ENCODE measurements at places on chromosomes 1 and 21.
A peak's percentile ranks its signal among the peaks of the same experiment; 100 is the strongest.

- H3K27ac ChIP-seq = no peak overlapping the region
- no peak overlapping the region for H3K4me3 ChIP-seq
- H3K36me3 ChIP-seq = peaks cover 41% of the 10 kb centered on the region
- no peaks in the 10 kb centered on the region for H3K4me1 ChIP-seq
- DNase-seq = no peak
These were observed 37.2 kb downstream of the GNPAT start for GRCh38 chr1:231278100-231278790.

DNA sequence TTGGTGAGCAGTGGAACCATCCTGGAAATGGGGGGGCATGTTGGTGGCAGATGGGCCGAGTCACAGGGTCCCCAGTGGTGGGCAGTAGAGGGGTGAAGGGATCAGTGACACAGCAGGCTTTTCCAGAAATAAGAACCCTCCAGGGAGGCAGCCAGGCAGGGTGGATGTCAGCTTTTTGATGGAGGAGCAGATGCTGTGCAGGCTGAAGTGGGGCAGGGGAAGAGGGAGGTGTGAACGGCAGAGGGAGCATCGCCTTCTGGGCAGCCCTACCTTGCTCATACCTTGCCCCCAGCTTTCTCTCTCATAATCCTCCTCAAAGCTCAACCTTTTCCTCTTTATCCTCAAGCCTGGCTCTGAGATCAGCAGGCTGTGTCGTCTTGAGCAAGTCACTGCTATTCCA is 131.8 kb upstream of the IPO9 start:
- no peaks in the 10 kb centered on the region for H3K27me3 ChIP-seq
- peaks cover 22% of the 10 kb centered on the region for H3K4me1 ChIP-seq
- DNase-seq = no peak
- no peak overlapping the region for H3K4me3 ChIP-seq
- no peaks in the 10 kb centered on the region for H3K36me3 ChIP-seq

DNA sequence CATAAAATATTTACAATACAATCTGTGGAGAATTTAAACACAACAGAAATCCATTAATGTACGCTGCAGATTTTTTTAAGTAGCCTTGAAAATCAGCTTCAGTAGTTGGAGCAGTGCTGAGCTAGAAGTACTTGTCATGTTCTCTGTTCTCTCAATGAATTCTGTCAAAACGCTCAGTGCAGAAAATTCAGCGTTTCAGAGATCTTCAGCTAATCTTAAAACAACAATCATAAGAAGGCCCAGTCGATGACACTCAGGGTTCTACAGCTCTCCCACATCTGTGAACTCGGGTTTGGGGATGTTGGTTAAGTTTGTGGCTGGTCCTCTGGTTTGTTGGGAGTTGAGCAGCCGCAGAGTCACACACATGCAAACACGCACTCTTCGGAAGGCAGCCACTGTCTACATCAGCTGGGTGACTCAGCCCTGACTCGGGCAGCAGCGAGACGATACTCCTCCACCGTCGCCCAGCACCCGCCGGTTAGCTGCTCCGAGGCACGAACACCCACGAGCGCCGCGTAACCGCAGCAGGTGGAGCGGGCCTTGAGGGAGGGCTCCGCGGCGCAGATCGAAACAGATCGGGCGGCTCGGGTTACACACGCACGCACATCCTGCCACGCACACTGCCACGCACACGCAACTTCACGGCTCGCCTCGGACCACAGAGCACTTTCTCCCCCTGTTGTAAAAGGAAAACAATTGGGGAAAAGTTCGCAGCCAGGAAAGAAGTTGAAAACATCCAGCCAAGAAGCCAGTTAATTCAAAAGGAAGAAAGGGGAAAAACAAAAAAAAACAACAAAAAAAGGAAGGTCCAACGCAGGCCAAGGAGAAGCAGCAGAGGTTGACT is 161.2 kb downstream of the RUNX1 start:
- peaks cover 23% of the 10 kb centered on the region for H3K4me1 ChIP-seq
- no peaks in the 10 kb centered on the region for H3K27me3 ChIP-seq
- H3K27ac ChIP-seq = peak overlapping the region; percentile 90
- no peaks in the 10 kb centered on the region for H3K36me3 ChIP-seq

GRCh38 chr1:78624035-78624434 is 3.8 kb downstream of the IFI44L start:
- no peak overlapping the region for H3K4me3 ChIP-seq
- no peaks in the 10 kb centered on the region for H3K27me3 ChIP-seq
- peaks cover 17% of the 10 kb centered on the region for H3K4me1 ChIP-seq
- DNase-seq = no peak
- no peaks in the 10 kb centered on the region for H3K36me3 ChIP-seq
- H3K27ac ChIP-seq = no peak overlapping the region

DNA sequence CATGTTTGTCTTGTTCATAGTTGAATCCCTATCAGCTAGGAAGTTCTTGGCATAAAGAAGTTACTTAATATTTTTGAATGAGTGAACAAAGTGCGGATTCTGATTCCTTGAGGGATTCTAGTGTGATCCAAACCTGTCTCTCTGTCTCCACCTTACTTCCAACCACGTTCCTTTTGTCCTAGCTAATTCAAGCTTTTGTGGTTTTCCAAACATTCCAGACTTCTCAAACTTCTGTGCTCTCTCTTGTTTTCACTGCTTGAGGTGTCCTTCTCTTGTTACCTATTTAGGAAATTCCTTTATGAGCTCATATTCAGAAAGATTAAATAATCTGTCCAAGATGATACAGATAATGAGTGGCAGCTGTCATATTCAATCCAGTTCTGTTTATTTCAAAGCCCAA is 353.2 kb downstream of the PTBP2 start:
- H3K36me3 ChIP-seq = no peaks in the 10 kb centered on the region
- no peaks in the 10 kb centered on the region for H3K4me1 ChIP-seq
- H3K27me3 ChIP-seq = no peaks in the 10 kb centered on the region
- no peak overlapping the region for H3K27ac ChIP-seq
- no peak for DNase-seq
- H3K4me3 ChIP-seq = no peak overlapping the region

GRCh38 chr1:86382878-86383277 is 13.2 kb downstream of the ODF2L start:
- H3K27me3 ChIP-seq = no peaks in the 10 kb centered on the region
- no peak for DNase-seq
- no peak overlapping the region for H3K27ac ChIP-seq
- H3K4me1 ChIP-seq = no peaks in the 10 kb centered on the region
- peaks cover 2% of the 10 kb centered on the region for H3K36me3 ChIP-seq
- no peak overlapping the region for H3K4me3 ChIP-seq

- DNase-seq = no peak
- no peaks in the 10 kb centered on the region for H3K36me3 ChIP-seq
- H3K27me3 ChIP-seq = no peaks in the 10 kb centered on the region
- H3K4me1 ChIP-seq = no peaks in the 10 kb centered on the region
- H3K27ac ChIP-seq = no peak overlapping the region
- no peak overlapping the region for H3K4me3 ChIP-seq
These were observed 86.8 kb upstream of the GCLM start for GRCh38 chr1:93995837-93996536.

DNA sequence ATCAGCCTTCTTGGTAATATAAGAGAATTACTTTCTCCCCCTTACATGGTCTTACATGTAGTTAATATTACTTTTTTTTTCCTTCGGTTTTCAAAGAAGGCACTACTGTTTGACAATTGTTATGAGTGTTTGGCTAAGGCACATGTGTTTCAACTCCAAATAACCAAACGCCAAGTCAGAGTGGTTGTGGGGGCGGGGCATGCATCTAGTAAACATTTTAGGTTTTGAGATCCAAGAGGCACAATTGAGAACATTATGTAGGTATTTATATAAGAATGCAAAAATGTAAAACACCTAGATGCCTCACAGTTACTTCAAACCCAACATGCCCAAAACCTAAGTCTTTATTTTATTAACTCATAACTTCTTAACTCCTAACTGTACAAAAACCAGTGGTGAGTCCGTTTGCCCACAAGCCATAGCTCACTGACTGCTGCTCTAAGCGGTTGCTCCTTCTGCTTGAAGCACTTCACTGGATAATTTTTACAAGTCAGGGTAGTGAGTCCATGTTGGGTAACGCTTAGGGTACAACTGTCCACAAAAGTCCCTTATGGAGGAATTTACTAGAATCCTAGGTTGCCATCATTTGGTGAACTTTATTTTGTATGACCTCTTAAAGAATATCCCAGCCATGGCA is 189.9 kb downstream of the HUNK start:
- H3K4me3 ChIP-seq = no peak overlapping the region
- no peak overlapping the region for H3K27ac ChIP-seq
- H3K4me1 ChIP-seq = no peaks in the 10 kb centered on the region
- DNase-seq = no peak
- H3K36me3 ChIP-seq = no peaks in the 10 kb centered on the region

DNA sequence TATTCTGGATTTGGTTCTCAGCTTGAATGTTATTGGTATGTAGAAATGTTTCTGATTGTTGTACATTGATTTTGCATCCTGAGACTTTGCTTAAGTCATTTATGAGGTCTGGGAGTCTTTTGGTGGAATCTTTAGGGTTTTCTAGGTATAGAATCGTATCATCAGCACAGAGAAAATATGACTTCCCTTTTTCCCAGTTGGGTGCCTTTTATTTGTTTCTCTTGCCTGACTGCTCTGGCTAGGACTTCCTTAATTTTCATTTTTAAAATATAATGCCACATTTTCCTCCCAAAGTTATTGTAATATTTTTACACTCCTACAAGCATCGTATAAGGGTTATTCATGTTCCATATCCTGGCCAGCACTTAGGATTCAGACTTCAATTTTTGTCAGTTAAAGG is 111.1 kb downstream of the FNBP1L start:
- no peak overlapping the region for H3K27ac ChIP-seq
- DNase-seq = no peak
- H3K4me3 ChIP-seq = no peak overlapping the region
- H3K36me3 ChIP-seq = no peaks in the 10 kb centered on the region

- no peak for DNase-seq
- peaks cover 23% of the 10 kb centered on the region for H3K4me1 ChIP-seq
- H3K4me3 ChIP-seq = no peak overlapping the region
- no peaks in the 10 kb centered on the region for H3K36me3 ChIP-seq
- H3K27me3 ChIP-seq = peaks cover 16% of the 10 kb centered on the region
- no peak overlapping the region for H3K27ac ChIP-seq
These were observed 1.3 kb upstream of the CACNA1E start for GRCh38 chr1:181482001-181482430.

- no peaks in the 10 kb centered on the region for H3K27me3 ChIP-seq
- H3K27ac ChIP-seq = no peak overlapping the region
- no peak overlapping the region for H3K4me3 ChIP-seq
- no peaks in the 10 kb centered on the region for H3K36me3 ChIP-seq
- DNase-seq = no peak
These were observed 70.2 kb upstream of the BTG3 start for GRCh38 chr21:17682924-17683323.

DNA sequence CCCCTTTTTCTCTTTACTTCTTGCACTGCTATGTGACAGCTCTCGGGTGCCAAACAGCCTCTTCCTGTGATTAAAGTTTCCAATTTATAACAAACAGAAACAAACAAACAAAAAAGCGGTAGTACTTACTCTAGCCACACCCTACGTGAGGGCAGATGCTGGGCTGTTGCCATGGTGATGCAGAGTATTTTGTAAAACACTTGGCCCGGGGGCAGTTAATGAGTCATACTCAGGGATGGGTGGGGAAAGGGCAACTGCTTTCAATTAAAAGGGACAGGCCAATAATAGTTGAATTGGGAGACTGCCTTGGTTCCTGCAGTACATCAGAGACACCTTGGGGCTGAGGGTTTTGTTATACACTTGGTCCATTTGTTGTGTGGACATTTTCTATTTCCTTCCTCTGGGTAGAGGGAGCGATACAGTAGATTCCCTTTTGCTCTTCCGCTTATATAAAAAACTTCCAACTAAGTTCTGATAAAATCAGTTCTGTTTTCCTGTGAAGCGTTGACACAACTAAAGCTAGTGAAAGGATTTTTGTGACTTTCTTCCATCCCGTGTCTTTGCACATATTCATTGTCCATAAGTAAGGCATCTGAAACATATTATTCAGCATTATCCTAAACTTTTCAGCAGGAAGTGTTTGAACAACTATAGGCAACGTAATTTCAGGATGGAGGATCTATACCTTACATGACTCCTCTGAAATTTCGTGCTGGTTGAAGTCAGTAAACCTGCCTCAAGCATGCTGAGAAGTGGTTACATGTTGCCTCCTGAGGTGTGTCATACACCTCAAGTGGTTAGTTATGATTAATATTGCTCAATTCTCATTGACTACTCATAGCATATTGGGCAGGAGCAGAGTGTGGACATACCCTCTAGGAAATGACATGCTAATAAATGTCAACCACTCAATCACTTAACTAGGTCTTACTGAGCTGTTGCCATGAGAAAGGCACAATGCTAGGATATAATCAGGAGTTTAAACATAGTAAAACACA is 36.7 kb upstream of the THEM4 start:
- DNase-seq = peak; percentile 95
- no peak overlapping the region for H3K4me3 ChIP-seq
- no peaks in the 10 kb centered on the region for H3K27me3 ChIP-seq
- no peaks in the 10 kb centered on the region for H3K36me3 ChIP-seq
- H3K4me1 ChIP-seq = peaks cover 34% of the 10 kb centered on the region

DNA sequence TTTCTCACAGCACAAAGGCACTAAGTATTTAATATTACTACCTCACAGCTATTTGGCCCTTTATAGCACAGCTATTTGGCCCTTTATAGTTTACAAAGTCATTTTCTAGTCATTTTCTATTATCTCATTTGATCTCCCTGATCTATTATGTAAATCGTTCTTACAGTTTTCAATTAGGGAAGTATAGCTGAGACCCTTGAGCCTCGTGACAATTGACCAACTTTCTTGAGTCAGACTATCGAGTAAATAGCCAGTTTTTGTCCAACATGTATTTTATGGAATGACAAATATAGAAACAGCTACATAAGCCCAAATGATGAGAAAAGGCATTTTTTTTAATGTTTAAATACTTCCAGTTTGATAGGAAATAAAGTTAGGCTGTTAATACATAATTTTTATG is 7.0 kb upstream of the ANGPTL1 start:
- no peaks in the 10 kb centered on the region for H3K27me3 ChIP-seq
- no peak overlapping the region for H3K27ac ChIP-seq
- H3K4me3 ChIP-seq = no peak overlapping the region
- DNase-seq = no peak

DNA sequence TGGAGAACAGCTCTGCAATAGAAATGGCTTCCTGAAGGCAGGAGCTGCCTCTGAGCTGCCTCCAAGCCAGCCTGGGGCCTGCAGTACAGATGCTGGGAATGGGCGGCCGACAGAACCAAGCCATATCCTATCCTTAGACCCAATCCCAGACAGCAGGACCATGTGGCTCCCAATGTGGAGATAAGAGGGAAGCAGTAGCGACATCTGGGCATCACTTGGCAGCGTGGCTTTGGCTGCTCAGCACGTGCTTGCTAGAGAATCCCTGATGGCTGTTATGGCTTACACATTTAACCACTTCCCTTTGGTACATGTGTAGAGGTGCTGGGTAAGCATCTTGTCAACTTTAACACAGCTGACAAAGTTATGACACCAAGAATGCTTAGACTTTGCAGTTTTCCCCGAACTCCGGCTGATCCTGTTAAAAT is 87.7 kb downstream of the MAN1C1 start:
- H3K4me3 ChIP-seq = no peak overlapping the region
- H3K27ac ChIP-seq = peak overlapping the region; percentile 29
- H3K4me1 ChIP-seq = peaks cover 98% of the 10 kb centered on the region
- no peak for DNase-seq
- H3K36me3 ChIP-seq = no peaks in the 10 kb centered on the region
